ENCODE measurements at places on chromosomes 3 and 15.

DNA sequence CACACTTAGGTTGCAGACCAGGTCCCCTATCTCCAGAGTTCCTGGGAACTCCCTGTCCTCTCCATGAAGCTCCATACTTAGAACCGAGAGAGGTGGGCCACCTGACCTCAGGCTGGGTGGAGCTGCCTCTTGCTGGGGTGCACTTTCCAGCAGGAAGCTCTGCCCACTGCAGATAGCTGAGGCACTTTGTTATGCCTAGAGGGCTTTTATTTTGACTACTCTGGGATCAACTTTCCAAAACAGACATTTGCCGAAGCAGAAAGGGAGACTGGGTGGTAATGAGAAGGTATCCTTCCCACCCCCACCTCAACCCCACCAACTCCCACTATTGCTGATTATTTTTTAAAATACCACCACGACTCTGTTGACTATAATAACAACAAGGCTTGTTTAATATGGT, 54.7 kb downstream of the CLDN11 start:
- DNase-seq, result no peak

DNA sequence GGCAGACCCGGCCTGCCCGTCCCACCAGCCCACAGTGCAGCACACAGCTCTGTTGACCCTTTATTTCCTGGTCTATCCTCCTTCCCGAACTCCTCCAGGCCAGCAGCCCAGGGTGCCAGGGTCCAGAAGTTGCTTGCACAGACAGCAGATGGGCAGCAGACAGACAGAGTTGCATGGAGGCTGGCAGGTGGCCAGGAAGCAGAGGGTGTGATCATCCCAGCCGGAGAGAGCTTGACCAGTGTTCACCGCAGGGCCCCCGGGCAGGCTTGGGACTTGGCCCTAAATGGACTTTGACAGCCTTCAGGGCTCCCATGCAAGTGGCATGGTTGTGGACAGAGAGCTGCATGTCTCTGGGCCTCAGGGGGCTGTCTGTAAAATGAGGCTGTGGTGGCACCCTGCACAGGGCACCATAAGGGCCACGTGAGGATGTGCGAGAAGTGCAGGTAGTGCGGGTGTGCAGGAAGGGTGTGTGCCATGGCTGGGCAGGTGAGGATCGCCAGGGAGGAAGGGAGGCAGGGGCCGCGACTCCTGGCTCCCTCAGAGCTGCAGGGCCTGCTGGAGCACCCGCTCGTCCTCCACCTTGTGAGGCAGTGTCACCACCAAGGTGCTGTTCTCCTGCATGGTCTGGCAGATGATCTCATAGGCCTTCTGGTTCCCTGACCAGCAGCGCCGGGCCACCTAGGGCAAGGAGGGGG, 6.3 kb upstream of the ZXDC start:
- no peak for DNase-seq

GRCh38 chr3:150128126-150128525, 157.4 kb upstream of the PFN2 start:
- DNase-seq, result no peak

DNA sequence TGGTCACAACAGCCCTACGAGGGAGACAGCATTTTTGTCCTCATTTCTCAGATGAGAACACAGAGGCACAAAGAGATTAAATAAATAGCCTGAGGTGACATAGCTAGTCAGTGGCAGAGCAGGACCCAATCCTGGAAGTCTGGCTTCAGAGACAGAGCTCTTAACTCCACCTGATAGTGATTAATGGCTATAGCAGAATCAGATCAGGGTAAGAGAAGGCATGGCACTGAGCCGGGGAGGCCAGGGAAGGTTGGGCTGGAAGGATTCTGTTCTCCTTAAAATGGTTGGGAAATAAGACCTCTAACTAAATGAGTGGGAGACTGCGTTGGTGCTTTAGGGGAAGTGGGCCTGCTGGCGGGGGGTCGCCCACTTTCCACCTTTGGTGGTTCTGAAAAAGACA, 104.5 kb downstream of the VGLL4 start:
- no peak for DNase-seq

DNA sequence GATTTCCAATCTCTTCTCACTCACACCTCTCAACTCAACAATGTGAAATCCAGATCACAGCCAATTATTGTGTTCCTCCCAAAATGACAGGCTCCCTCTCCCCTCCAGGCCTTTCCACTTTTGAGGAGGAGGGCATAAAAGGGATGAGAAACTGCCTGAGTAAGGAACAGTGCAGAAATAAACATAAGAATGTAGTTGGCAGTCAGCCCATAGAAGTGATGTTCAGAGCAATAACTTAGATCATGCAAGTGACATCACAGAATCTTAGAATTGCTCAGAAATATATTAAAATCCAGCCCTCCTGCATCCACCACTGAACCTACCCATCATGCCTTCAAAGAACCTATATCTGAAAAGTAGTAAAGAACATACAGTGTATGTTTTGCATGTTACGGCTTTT, 299.4 kb upstream of the GADL1 start:
- DNase-seq, result no peak

GRCh38 chr3:174681784-174682183, 177.3 kb upstream of the NAALADL2 start:
- no peak for DNase-seq

DNA sequence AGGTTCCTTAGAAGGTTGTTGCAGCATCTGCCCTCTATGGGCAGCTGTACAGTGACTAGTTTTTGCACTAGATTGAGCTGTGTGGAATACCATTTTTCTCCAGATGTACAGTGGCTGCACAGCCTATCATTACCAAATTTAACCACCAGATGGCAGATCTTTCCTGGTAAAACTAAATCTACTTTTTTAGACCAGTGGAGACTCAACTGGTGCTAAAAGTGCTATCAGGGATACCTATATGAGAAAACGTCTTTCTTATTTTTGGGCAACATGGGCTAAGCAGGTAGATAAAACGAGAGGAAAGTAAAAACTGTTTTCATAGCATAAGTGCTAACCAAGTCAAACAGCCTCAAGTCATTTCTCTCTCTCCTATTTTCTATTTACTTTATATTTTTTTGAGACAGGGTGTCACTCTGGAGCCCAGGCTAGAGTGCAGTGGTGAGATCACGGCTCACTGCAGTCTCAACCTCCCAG, 21.2 kb downstream of the IGSF10 start:
- DNase-seq, result no peak

GRCh38 chr3:55147856-55148720, 220.2 kb upstream of the LRTM1 start:
- DNase-seq, result no peak

- DNase-seq, result no peak
These were observed 171.6 kb upstream of the TSC22D2 start for GRCh38 chr3:150236316-150237082.

GRCh38 chr3:72240531-72240930, 455.6 kb upstream of the PROK2 start:
- no peak for DNase-seq

DNA sequence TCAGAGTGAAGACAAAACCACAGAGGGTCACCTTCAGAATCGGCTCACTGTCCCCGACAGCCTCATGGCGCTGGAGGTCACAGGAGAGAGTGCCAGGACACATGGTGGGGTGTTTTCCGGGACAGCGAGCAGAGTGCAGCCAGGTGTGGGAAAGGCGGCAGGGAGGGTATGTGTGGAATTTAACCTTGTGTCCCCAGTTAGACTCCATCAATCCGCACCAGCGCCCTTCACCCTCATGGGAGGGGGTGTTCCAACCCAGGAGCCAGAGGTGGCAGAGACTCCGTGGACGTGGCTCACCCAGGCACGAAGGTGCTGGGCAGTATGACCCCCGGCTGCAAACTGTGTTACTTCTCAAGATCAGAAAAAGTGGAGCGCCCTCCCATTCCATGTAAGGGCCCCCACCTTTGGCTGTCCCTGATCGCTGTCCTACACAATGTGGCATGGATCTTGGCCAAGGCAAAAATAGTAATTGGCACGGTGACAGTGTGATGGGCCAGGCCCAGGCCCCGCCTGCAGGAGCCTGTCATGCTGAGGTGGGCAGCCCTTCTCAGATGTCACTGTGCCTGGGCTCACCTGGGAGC, 190.3 kb downstream of the XXYLT1 start:
- no peak for DNase-seq
